ENCODE measurements at places on chromosomes 5 and 9. TPM values are rescaled to one million over a fixed set of nuclear protein-coding genes. Genes with fewer than 3 reads are reported as not detected.

GRCh38 chr5:143066556-143067281 lies 296.5 kb downstream of the ARHGAP26 start:
- H3K27ac ChIP-seq: no peak overlapping the region
- no peaks in the 10 kb centered on the region for H3K27me3 ChIP-seq

GRCh38 chr5:157059891-157060290 lies 975 bp upstream of the HAVCR1 start:
- H3K4me3 ChIP-seq: no peak overlapping the region
- DNase-seq: no peak
- no peaks in the 10 kb centered on the region for H3K27me3 ChIP-seq
- H3K4me1 ChIP-seq: no peaks in the 10 kb centered on the region
- H3K27ac ChIP-seq: no peak overlapping the region

DNA sequence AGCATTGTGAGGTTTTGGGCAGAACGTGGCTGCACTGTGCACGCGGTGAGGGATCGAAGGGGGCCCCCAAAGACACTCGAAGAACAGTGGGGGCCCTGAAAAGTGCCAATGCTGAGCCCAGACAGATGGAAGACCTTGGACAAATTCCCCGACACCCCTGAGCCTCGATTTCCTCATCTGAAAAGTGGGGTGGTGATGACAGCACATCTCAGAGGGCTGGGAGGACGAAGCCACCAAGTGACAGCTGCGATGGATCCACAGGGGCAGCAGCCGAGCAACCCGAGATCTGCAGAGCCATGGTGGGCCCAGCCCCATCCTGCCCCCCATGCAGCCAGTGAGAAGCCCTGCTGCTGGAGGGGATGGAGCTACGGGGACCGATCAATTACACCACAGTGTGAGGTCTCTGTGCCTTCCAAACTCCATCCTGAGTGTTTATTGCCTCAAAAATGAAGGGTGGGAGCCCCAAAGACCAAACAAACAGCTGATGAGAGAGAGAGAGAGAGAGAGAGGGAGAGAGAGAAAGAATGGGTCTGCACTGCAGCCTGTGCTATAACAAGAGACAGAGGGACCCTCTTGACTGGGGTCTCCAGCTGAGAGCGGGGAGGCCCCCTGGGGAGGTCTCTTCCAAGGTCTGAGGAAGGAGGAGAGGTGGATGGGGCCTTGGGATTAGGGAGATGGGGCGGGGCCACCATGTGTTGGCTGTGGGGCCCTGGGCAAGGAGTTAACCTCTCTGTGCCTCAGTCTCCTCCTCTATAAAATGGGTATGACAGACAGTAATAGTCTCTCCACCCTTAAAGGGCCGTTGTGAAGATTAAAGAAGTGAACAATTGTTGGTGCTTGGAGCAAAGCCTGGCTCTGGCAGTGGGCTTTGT lies 134.4 kb upstream of the IER5L start:
- H3K36me3 ChIP-seq: no peaks in the 10 kb centered on the region
- DNase-seq: peak; percentile 4
- no peak overlapping the region for H3K27ac ChIP-seq
- H3K27me3 ChIP-seq: no peaks in the 10 kb centered on the region
- H3K4me3 ChIP-seq: no peak overlapping the region
- no peaks in the 10 kb centered on the region for H3K4me1 ChIP-seq

- H3K27me3 ChIP-seq: no peaks in the 10 kb centered on the region
- no peak for DNase-seq
- H3K4me3 ChIP-seq: no peak overlapping the region
- H3K36me3 ChIP-seq: peaks cover 6% of the 10 kb centered on the region
Observed at GRCh38 chr9:95877984-95878383, 2.5 kb downstream of the ERCC6L2 start.

- DNase-seq: no peak
- H3K4me3 ChIP-seq: no peak overlapping the region
- H3K36me3 ChIP-seq: no peaks in the 10 kb centered on the region
Observed at GRCh38 chr9:132748450-132748849, 78.2 kb downstream of the GTF3C4 start.

GRCh38 chr5:79924936-79925893 lies 65.8 kb downstream of the MTX3 start:
- H3K27me3 ChIP-seq: no peaks in the 10 kb centered on the region
- H3K27ac ChIP-seq: no peak overlapping the region
- no peaks in the 10 kb centered on the region for H3K36me3 ChIP-seq
- DNase-seq: no peak
- H3K4me1 ChIP-seq: no peaks in the 10 kb centered on the region
- H3K4me3 ChIP-seq: no peak overlapping the region

- H3K27me3 ChIP-seq: peaks cover 68% of the 10 kb centered on the region
- H3K36me3 ChIP-seq: no peaks in the 10 kb centered on the region
- peaks cover 27% of the 10 kb centered on the region for H3K4me1 ChIP-seq
- H3K4me3 ChIP-seq: peak within 1 kb of the TSS; percentile 22
- H3K27ac ChIP-seq: peak within 1 kb of the TSS; percentile 22
Observed at GRCh38 chr5:141412854-141413539, at the start of gene PCDHGA10. TSS of gene PCDHGA10 (plus strand) at chr5:141412987. CDS start at chr5:141413176, 189 bp downstream.

GRCh38 chr9:137881591-137882505 lies 4.3 kb downstream of the CACNA1B start:
- peaks cover 9% of the 10 kb centered on the region for H3K27me3 ChIP-seq
- no peak overlapping the region for H3K27ac ChIP-seq
- no peaks in the 10 kb centered on the region for H3K36me3 ChIP-seq
- H3K4me1 ChIP-seq: no peaks in the 10 kb centered on the region

DNA sequence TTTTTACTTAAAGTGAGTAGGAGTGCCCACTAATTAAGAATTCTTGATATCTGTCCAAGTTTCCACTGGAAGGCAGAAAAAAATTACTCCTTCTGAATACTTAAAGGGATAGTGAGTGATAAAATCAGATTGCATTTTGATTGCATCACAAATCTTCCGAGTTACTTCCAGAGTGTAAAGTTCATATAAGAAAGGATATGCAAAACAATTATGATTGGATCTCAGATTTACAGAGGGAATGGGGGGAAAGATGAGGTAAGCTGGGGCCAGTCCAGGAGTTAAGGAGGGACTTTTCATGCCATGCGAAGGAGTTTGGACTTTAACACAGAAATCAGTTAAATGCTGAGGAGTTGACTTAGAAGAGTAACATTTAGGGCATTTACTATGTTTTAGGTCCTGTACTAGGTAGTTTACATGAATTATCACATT lies 9.3 kb upstream of the RNF145 start:
- peaks cover 3% of the 10 kb centered on the region for H3K4me1 ChIP-seq
- no peaks in the 10 kb centered on the region for H3K27me3 ChIP-seq
- H3K27ac ChIP-seq: no peak overlapping the region
- no peak overlapping the region for H3K4me3 ChIP-seq
- no peaks in the 10 kb centered on the region for H3K36me3 ChIP-seq

DNA sequence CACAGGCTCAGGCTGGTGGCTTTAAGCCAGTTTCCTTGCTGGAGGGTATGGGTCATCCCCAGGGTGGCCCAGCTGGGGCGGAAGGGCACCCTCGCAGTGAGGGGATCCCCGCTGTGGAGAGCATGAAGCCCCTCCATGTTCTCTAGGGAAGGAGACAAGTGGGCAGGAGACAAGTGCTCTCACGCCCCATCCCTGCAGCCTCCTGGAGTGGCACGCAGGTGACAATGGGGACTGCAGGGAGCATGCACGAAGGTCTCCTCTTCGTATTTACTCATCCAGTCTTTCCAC lies 83.3 kb downstream of the GTF3C4 start:
- H3K4me3 ChIP-seq: no peak overlapping the region
- DNase-seq: no peak
- H3K27ac ChIP-seq: no peak overlapping the region
- no peaks in the 10 kb centered on the region for H3K4me1 ChIP-seq

DNA sequence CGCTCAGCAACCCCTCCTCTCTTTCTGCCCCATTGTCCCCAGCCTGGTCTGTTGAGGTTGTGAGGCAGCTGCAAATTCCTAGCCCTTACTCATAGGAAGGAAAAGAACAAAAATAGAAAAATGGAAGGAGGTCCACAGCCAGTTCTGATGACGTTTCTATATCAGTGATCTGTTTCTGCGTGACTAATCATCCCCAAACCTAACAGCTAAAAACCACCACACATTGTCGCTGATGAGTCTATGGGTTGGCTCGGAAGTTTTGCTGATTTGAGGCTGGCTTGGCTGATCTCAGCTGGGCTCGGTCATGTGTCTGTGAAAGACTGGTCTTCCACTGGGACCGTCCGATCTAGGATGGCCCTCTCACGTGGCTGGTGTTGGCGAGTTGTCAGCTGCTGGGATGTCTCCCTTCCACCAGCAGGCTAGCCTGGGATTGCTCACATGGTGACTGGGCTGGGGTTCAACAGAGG lies 200.6 kb upstream of the ZNF618 start:
- H3K4me3 ChIP-seq: no peak overlapping the region
- H3K27ac ChIP-seq: no peak overlapping the region
- no peaks in the 10 kb centered on the region for H3K27me3 ChIP-seq
- peaks cover 4% of the 10 kb centered on the region for H3K4me1 ChIP-seq
- DNase-seq: no peak
- no peaks in the 10 kb centered on the region for H3K36me3 ChIP-seq

GRCh38 chr5:126335886-126336285 lies 87.3 kb upstream of the GRAMD2B start:
- no peaks in the 10 kb centered on the region for H3K27me3 ChIP-seq
- DNase-seq: no peak
- H3K4me1 ChIP-seq: no peaks in the 10 kb centered on the region
- H3K4me3 ChIP-seq: no peak overlapping the region
- no peaks in the 10 kb centered on the region for H3K36me3 ChIP-seq
- no peak overlapping the region for H3K27ac ChIP-seq

DNA sequence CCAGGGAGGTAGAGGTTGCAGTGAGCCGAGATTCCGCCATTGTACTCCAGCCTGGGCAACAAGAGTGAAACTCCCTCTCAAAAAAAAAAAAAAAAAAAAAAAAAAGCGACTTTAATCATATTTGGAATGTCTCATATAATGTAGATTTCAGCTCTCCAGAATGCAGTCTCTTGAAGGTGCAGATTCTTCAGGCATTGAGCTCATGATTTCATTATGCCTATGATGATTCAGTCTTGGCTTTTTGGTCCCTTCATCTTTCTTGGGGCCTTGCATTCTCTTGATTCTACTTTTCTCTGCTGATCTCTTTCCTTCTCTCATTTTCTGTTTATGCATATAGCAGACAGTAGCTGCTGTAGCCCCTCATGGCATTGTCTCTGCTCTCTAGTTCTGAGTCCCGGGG lies 22.9 kb downstream of the KDM4C start:
- peaks cover 36% of the 10 kb centered on the region for H3K4me1 ChIP-seq
- DNase-seq: no peak
- H3K27ac ChIP-seq: no peak overlapping the region
- H3K27me3 ChIP-seq: no peaks in the 10 kb centered on the region
- H3K4me3 ChIP-seq: no peak overlapping the region

GRCh38 chr5:113212244-113212920 lies 222.4 kb downstream of the TSSK1B start:
- DNase-seq: no peak
- H3K27me3 ChIP-seq: peaks cover 6% of the 10 kb centered on the region
- H3K4me3 ChIP-seq: no peak overlapping the region
- no peak overlapping the region for H3K27ac ChIP-seq
- H3K4me1 ChIP-seq: no peaks in the 10 kb centered on the region

DNA sequence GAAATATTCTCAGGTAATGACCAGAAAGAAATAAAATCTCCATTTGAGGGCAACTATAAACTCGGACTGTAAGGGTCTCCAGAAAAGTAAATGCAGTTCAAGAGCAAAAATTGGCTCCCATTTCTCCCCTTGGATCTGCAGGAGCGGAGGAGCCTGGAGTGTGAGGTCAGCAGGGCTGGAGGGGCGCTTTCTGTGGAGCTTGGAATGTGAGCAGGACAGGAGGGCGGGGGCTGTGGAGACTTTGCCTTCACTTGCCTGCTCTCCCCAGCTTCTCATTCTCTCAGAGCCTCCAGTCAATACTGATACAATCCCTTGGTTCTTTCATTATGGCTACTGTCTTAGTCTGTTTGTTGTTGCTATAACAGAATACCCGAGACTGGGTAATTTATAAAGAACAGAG lies 162.8 kb upstream of the ANKH start:
- no peak overlapping the region for H3K4me3 ChIP-seq
- DNase-seq: no peak
- H3K36me3 ChIP-seq: no peaks in the 10 kb centered on the region
- H3K27ac ChIP-seq: no peak overlapping the region
- H3K4me1 ChIP-seq: no peaks in the 10 kb centered on the region

- H3K4me1 ChIP-seq: no peaks in the 10 kb centered on the region
- H3K27ac ChIP-seq: no peak overlapping the region
- H3K36me3 ChIP-seq: no peaks in the 10 kb centered on the region
- no peaks in the 10 kb centered on the region for H3K27me3 ChIP-seq
Observed at GRCh38 chr5:169216866-169217265, 84.1 kb downstream of the SLIT3 start.

DNA sequence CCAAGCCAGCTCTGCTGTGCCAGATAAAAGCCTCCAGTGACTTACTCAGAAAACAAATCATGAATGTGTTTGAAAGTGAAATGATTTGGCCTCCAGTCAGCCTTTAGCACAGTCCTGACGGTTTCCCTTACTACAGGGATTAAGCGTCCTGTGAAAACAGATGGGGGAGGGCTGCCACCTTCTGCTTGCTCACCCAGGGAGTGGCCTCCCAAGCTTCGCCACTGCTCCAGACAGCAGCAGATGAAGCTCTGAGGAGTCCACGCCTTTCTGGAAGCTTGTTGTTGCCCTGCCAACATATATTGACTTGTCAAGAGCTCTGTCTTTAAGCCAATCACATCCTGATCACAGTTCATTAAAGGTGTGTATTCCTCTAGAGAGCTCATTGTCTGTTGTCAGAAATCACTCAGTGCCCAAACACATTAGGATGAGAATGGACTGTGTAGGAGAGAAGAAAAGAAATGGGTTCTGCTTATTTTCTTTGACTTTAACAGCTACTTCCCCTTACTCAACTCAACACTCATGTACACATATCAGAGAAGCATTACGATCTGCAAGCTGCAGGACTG lies 4.9 kb upstream of the FYB1 start:
- H3K27me3 ChIP-seq: no peaks in the 10 kb centered on the region
- DNase-seq: peak; percentile 10
- H3K4me1 ChIP-seq: peaks cover 6% of the 10 kb centered on the region
- no peak overlapping the region for H3K4me3 ChIP-seq
- peaks cover 9% of the 10 kb centered on the region for H3K36me3 ChIP-seq

DNA sequence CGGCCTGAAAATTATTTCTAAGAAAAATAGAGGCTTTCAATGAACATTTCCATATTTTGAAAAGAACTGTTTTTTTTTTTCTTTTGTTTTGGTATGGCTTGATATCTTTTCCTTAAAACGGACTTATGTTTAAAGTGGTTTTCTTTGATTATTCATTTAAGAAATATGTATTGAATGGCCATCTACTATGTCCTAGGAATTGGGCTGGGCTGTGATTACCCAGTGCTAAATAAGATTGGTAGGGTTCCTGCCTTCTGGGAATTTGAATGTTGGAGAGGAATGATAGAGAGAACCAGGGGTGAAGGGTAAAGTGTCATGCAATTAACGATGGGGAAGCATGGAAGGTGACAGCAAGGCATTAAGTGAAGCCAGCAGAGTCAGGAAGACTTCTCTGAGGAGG lies 33.2 kb downstream of the TNFSF8 start:
- no peaks in the 10 kb centered on the region for H3K27me3 ChIP-seq
- no peak overlapping the region for H3K27ac ChIP-seq
- H3K4me1 ChIP-seq: peaks cover 54% of the 10 kb centered on the region
- DNase-seq: no peak
- no peaks in the 10 kb centered on the region for H3K36me3 ChIP-seq

MLANA gene
- not detected for total RNA-seq

SOX30 gene
- total RNA-seq: not detected

RUSC2 gene
- 2.0 TPM for total RNA-seq

PCDHGA5 gene
- total RNA-seq: 0.20 TPM

NR4A3 gene
- total RNA-seq: 38.6 TPM

SYK gene
- total RNA-seq: 104 TPM

PCDHGA1 gene
- total RNA-seq: not detected

TXN gene
- total RNA-seq: 41.9 TPM

PDE8B gene
- total RNA-seq: not detected

MOB3B gene
- total RNA-seq: 0.30 TPM

TMEM174 gene
- total RNA-seq: not detected

LRRC8A gene
- 82.9 TPM for total RNA-seq
